ENCODE measurements at places on chromosomes 1 and 21.

DNA sequence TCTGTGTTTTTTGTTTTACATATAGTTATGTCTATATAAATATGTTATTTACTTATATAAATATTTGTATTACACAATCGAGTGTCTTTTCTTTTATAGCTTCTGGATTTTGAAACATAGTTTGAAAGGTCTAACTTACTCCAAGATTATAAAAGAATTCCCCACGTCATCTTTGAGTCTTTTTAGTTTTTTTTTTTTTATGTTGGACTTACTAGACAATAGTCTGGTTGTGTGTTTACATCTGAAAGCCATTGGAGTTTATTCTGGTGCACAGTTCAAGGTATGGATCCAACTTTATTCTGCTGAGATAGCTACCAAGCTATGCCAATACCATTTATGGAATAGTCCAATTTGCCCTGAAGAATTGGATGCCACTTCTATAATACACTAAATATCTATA lies 26.1 kb upstream of the RCAN3 start:
- DNase-seq, result no peak

GRCh38 chr21:40129809-40130208 lies 262.6 kb downstream of the PCP4 start:
- DNase-seq, result no peak

- DNase-seq, result no peak
These were observed 20.4 kb downstream of the WNT4 start for GRCh38 chr1:22122273-22123070.

DNA sequence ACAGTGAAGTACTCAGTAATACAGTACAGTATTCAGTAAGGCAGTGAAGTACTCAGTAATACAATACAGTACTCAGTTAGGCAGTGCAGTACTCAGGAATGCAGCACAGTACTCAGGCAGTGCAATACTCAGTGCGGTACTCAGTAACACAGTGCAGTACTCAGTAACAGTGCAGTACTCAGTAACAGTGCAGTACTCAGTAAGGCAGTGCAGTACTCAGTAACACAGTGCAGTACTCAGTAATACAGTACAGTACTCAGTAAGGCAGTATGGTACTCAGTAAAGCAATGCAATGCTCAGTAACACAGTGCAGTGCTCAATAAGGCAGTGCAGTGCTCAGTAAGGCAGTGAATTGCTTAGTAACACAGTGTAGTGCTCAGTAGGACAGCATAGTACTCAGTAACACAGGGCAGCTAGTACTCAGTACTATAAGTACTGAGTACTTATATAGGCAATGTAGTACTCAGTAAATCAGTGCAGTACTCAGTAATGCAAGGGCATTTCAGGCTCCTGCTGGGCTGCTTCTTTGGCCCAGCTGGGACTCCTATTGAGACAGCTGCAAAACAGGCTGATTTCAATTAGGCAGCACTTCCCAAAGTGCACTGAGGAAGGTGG lies 411.3 kb downstream of the DISC1 start:
- no peak for DNase-seq

GRCh38 chr1:16042096-16042495 lies 1.5 kb upstream of the CLCNKB start:
- DNase-seq, result no peak

- DNase-seq, result no peak
These were observed 173.6 kb upstream of the CSF3R start for GRCh38 chr1:36656271-36656670.

DNA sequence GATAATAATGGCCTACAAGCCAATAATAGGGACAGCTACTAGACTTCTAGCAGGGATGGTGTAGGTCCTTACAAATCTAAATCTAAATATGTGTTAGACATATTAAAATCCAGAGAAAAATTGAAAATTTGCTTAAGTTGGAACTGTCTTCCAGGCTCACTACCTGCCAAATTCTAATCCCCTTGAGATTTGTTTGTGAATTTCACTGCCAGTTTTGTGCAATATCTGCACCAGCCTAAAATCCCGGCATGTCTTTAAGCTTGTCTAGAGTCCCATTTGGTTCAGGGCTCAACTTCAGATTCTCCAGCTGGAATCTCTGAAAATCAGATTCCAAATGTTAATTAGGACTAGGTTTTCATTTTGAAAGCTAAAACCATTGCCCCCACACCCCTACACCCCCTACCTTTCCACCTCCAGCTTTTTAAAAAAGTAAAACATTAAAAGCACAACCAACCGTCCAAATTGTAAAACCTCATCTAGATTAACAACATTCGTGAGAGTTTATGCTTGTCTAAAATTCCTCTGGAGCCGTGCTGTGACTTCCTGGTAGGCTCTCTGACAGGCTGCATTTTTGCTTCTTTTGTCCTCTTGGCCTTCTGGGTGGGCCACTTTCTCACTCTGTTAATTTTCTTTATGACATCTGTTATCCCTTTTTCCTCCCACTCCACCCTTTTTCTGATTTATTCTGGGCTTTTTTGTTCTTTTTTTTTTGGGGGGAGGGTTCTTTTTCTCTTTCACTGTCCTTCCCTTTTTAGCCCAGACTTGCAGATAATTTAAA lies 348.7 kb downstream of the PAPPA2 start:
- DNase-seq, result no peak

DNA sequence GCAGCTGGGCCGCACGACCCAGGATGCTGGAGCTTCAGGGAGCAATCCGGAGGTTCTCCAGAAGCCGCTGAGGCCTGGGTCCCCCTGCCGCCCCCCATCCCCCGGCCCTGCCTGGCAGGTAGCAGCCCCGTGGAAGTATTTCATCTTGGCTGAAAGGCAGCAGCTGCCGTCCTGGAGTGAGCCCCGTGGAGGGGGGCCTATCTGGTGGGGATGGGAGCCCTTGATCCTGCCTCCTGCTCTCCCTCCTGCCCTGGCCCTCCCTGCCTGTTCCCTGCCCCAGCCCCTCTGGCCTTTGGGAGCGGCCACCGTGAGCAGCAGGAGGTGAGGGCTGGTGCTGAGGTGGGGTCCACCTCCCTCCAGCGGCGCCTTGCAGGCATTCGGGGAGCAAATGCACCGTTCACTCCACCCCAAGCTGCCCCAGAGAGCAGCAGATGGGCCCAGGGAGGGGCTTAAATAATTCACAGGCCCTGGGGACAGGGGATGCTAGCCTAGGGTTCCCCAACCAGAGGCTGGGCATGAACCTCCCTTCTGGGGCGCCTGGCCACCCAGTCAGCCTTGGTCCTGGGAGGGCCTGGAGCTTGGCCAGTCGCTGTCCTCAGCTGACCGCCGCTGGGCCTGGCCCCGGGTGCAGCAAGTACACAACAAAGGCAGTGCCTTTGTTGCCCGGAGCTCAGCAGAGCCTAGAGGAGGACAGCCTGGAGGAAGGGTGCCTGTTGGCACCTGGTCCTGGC lies 23.7 kb upstream of the PLCH2 start:
- no peak for DNase-seq

- no peak for DNase-seq
These were observed 3.7 kb upstream of the RHEX start for GRCh38 chr1:206049293-206049692.

- DNase-seq, result no peak
These were observed 653 bp downstream of the CASP9 start for GRCh38 chr1:15523104-15524020.

GRCh38 chr1:36924282-36924811 lies 110.0 kb downstream of the GRIK3 start:
- no peak for DNase-seq

DNA sequence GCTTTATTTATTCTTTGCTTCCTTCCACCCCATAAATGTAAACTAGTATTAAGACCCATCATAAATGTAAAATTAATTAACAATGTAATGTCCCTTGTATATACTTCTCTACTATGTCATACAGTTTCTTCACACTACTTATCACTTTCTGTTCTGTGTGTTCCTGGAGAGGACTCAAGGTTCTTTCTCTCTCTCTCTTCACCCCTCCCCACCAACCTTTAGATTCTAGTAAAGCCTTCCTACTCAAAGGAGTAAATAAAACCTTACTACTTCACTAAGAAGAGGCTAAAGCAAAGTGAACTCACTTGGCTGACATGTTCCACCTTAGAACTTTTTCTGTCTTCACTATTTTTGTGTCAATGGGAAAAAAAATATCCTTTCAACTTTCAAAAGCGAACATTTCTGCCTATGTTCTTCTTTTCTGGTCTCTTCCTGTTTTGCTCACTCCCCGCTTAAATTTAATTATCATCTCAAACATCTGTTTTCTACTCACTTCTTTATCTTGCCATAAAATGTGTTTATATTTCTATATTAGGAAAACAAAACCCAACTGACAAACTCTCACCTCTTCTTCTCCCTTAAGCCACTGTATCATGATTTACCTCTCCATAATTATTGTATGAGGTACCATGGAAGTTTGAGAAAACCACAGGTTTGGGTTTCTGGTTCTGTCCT lies 260.3 kb downstream of the DPYD start:
- no peak for DNase-seq

DNA sequence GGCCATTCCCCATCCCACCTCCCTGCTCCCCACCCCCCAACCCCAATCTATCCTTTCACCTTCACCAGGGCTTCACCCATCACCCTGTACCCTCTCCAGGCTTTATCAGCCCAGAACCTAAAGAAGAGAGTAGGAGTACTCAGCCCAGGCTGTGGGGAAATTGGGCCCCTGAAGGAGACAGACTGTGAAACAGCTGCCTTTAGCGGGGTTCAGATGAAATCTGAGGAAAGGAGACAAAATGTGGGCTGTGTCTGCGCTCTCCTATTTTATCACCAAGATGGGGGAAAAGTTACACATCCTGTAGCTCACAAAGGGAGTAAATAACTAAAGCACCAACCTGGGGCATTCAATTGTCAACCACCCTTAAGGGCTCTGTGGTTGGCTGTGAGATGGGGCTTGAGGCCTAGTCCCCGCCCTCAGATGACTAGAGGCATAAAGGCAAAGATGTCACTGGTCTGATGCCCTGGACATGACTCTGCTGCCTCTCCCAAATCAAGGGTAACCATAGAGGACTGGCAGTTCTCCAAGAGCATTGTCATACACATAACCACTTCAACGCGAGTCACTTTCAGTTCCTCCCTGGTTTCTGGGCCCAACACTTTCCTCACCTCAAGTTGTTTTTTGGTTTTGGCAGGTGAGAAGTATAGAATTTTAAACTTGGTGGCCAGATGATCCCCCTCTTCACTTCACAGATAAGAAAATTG lies 30.0 kb downstream of the SLC27A3 start:
- peak; percentile 21 for DNase-seq

DNA sequence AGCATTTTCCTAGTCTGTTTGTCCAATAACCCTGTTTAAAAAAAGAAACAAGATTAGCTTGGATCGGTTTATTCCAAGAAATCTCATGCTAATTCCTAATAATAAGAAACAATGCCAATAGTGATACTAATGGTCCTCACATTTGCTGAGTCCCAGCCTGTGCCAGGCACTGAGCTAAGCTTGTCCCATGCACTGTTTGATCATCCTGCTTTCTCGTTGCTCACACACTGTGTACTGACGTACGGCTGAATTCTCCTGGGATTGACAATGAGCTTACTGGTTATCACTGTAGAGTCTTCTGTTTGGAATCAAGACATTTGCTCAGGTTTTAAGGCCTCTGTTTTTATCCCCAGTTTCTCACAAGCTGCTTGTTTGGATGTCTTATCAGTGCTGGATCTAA lies 71.1 kb downstream of the CACNA1E start:
- no peak for DNase-seq

DNA sequence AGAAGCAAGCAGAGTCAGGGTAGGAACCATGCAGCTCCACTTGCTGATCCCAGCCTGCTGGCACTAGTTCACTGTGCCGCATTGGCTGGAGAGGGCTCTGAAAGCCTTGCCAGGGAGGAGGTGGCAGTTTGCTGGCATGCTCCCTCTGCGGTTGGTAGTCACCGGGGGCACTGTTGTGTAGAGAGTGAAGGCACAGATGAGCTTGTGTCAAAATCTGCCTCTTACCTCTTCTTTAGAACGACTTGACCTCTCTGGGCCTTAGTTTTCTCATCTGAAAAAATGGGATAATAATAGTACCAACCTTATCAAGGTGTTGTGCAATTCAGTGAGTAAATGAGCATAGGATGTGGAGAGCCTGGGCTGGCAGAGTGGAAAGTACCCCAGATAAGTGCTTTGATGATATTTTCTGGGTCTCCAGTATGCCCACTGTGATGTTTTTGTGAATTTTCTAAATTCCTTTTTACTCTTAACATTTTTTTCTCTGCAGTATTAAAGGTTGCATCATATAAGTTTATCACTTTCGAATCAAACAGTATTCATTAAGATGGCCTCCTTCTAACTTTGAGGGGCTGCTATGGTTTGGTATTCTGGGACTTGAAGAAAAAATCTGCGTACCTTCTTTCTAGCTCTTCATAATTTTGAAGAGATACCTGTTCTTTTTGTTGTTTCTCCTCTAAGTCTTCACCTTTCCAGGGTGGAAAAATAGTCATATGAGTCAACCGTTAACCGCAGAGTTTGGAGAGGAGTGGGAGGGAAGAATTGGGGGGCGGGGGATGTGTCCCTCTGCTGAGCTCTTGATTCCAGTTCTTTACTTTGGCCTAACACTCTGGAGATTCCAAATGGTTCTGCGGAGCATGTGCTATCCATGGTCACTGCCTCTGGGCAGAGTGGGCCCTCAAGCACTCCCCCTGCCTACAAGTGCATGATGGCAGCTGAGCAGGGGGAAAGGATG lies 26.8 kb downstream of the SZRD1 start:
- DNase-seq, result no peak

- no peak for DNase-seq
These were observed 250.3 kb downstream of the SDCCAG8 start for GRCh38 chr1:243505986-243506689.

GRCh38 chr1:68128820-68129219 lies 78.4 kb upstream of the DIRAS3 start:
- DNase-seq, result no peak

GRCh38 chr1:32736812-32737791 lies 34.5 kb upstream of the SYNC start:
- no peak for DNase-seq

DNA sequence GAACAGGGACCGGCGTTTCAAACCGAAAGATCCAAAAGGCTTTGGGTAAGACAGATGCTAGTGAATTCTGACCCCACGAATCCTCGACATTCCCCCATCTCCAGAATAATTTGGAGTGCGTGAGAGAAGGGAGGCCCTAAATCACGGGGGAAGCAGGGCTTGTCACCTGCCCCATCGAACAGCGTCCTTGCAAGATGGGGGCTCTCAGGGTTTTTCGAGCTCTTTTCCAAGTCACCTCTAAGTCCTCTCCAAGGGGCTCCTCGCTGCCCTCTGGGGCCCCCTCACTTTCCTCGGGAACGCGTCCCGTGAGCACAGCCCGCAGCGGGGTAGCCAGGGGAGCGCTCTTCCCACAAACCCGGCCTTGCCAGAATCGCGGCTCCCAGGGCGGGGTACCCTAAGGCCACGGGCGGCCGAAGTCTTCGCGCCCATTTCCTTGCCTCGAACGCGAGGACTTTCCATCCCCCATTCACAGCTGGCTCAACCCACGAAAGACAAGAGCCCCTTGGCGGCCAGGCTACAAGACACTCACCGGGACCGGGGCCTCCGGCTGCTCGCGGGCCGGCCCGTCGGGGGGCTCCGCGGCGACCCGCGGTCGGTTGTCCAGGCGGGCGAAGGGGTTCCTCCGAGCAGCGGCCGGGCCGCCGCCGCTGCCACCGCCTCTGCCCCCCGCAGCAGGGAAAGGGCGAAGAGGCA lies 546 bp downstream of the DONSON start:
- no peak for DNase-seq

GRCh38 chr1:154745750-154746425 lies 124.2 kb downstream of the KCNN3 start:
- DNase-seq, result no peak
